ENCODE measurements at places on chromosomes 13 and 19.

GRCh38 chr13:51495316-51495715, 42.5 kb upstream of the INTS6 start:
- no peak for DNase-seq

- DNase-seq: no peak
These were observed 178.2 kb downstream of the ENOX1 start for GRCh38 chr13:43608400-43609137.

DNA sequence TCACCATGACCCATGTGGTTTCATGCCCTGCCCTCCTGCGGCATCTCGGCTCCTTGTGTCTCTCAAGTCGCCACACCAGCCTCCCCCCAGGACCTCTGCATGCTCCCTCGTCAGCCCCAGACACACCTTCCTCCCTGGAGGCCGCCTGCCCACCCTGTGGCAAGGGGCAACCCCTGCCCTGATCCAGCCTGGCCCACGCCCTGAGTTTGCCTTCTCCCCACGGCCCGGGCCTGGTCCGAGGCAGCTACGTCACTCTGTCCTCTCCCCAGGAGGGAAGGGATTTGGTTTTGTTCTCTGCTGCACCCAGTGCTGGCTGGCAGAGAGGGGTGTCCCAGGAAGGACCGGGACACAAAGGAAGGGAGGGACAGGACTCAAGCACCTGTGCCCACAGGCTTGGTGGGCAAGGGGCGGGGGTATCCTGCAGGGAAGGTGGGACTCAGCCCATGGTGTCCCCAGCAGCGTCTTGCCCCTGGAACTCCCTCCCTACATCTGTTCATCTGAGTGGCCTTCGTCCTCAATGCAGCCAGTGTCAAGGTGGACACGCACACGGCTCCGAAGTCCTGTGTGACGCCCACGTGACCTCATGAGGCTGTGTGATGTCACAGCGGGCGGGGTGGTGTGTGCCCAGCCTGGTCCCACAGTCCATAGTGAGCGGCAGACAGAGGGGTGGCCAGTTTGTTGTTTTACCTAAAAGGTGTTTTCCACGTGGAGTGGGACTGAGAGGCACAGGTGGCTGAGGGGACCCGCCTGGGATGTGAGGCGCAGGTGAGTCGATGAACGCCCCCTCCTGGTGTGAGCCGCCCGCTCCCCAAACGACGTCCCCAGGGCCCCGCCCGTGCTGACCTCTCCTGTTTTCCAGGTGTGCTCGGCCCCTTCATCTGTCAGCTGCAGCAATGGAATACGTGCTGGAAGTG, at the start of gene TEX29:
TEX29 (plus strand) TSS at position 645 of the 914 bp plus-strand sequence; CDS start at position 894, 249 bp downstream.
- no peak for DNase-seq

- no peak for DNase-seq
These were observed 145.2 kb downstream of the RXFP2 start for GRCh38 chr13:31884556-31884955.

DNA sequence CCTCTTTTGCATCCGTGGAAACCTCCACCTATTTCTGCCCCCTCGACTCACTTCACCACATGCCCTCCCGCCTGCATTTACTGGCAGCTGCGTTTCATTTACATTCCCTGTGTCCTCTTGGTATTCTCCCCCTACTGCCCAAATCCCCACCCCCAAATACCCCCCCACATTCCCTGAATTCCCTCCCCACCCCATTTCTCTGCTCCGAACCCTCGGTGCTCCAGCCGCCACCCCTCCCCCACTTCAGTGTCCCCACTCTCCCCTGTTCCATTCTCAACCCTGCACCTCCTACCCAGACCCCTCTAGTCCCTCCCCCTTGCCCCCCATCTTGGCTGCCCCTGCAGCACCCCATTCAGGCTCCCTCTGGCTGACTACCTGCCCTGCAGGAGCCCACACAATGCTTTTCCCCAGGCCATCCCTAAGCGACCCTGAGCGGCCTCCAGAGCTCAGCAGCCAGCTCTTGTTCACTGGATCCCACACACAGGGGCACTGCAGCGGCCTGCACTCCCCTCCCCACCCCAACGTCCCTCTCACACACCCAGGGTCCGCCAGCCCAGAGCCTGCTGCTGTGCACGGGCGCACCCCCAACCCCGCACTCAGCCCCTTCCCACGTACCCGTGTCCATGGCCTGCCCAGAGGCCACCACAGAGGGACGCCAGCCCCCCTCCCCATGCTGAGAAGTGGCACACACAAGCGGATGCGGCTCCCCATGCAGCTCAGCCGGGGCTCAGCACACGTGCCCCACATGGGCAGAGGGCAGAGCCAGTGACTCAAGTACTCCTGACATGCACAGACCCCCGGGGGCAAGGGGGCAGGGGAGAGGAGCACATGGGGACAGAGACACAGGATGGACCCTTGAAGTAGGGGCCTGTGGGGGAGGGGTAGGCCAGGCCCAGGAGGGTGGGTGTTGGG, 26.3 kb downstream of the SHANK1 start:
- DNase-seq: no peak

All from GM10248 (cell line).